Memory B cell (primary cell): ENCODE measurements at places on chromosomes 4 and X.

DNA sequence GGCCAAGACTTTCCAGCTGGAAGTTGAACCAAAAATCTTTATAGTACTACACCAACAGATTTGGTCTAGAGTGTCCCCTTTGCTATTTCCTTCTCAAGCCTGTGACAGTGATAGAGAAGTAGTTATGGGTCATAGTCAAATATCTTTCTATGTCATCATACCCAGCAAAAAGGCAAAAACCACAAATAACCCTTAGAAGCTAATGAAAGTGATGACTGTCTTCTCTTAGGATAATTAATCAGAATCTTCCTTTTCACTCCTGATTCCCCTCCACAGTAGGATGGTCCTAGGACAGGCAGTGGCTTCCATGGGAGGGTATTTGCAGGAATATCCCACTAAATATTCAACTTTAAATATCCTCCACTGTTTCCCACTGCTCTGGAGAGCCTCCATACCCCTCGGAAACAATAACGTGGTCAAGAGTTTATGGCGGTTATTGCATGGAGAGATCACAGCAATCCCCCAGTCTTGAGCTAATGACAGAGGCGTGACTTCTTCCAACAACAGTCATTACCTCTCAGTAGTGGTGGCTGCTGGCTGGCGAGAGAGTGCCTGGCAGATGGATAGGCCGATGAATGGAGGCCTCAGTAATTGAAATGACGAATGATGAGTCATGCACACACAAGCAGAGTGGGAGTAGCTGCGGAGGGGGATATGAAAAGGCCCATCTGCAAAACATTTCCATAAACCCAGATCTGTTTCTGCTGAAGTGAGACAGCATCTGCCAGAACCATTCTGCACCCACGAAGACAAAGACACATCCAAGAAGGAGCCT lies 154.9 kb downstream of the STK32B start:
- DNase-seq: no peak

DNA sequence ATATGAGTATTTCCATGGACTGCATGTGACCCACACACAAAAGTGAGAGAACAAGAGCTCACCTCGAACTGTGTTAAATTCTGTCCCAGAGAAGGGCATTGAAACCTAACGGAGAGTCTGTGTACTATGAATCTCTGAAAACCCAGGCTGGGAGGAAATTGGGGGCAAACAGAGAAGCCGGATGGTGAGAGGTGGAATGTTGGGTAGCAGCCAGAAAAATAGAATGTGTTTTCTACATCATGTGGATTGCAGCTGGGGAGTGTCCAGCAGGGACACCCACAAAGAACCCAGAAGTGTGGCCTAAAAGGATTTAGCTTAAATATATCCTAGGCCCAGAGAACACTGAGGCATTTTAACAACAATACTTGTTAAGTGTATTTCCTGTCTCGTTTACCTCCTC lies 38.6 kb downstream of the MND1 start:
- DNase-seq: no peak

GRCh38 chr4:119730671-119730950 lies 102.0 kb upstream of the PDE5A start:
- no peak for DNase-seq

GRCh38 chrX:24285082-24285481 lies 28.8 kb downstream of the SUPT20HL2 start:
- no peak for DNase-seq

- DNase-seq: no peak
Observed at GRCh38 chr4:74659576-74660411, 134.5 kb downstream of the BTC start.

- no peak for DNase-seq
Observed at GRCh38 chr4:171932238-171932637, 119.0 kb downstream of the GALNTL6 start.

GRCh38 chrX:43968359-43968781 lies 4.8 kb downstream of the NDP start:
- DNase-seq: no peak

GRCh38 chr4:134727696-134728095 lies 526.1 kb upstream of the PABPC4L start:
- DNase-seq: no peak

- DNase-seq: no peak
Observed at GRCh38 chr4:169248645-169249044, 22.1 kb downstream of the SH3RF1 start.

GRCh38 chr4:187606581-187606980 lies 389.0 kb upstream of the ZFP42 start:
- DNase-seq: no peak

GRCh38 chrX:8341814-8342590 lies 122.6 kb upstream of the VCX3B start:
- no peak for DNase-seq

- DNase-seq: peak; percentile 53
Observed at GRCh38 chr4:15457406-15458201, 12.1 kb upstream of the CC2D2A start.

GRCh38 chr4:176498617-176499256 lies 179.0 kb downstream of the SPCS3 start:
- DNase-seq: no peak

DNA sequence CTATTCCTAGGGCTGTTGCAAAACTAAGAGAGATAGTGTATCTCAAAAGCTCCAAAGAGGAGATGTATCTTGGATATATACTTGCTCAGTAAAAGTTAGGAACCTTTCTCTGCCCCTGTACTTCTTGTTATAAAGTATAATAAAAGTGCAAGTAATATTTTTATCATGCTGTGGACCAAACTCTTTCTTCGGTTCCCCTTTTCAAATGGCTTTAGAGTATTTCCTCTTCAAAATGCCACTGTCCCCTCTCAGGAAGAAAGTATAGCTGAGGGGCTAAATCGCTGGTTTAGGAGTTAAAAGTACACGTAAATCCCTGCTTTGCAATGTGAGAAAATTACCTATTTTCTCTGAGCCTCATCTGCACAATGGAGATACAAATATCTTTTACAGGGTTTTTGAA lies 169.1 kb upstream of the FTHL17 start:
- DNase-seq: no peak

DNA sequence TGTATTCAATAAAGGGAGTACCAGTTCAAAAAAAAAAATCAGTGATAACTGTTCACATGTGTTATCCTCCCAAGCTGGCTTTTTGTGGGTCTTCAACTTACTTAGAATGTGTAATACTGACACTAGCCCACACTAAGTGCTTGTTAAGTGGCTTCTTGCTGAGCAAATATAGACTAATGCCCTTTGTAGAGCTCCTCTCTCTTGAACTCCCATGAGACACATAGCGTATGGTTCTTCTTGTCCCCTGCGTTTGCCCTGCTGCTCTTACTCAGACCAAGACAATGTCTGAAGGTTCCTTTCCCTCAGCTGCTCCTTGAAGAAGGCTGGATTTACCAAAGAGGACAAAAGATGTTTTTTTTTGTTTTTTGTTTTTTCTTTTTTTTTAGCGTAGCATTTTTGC lies 110.9 kb downstream of the FRAS1 start:
- no peak for DNase-seq

GRCh38 chrX:83501530-83501929 lies 6.6 kb upstream of the POU3F4 start:
- no peak for DNase-seq

DNA sequence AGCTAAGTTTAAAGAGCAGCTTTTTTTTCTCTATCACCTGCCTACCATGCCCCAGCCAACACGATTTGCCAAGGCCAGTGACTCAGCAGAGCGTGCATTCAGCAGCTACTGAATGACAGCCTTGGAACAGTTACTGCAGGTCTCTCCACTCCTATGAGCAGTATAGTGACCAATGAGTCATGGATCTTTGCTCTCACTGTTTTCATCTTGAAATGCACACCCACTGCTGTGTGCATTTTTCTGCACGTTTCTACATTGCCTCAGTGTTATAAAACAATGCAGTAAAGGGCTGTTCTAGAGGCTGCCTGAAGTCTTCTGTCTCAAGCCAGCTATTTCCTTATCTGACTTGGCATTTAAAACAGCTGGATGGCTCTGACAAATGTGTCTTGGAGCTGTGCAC lies 66.0 kb upstream of the C4orf54 start:
- no peak for DNase-seq

DNA sequence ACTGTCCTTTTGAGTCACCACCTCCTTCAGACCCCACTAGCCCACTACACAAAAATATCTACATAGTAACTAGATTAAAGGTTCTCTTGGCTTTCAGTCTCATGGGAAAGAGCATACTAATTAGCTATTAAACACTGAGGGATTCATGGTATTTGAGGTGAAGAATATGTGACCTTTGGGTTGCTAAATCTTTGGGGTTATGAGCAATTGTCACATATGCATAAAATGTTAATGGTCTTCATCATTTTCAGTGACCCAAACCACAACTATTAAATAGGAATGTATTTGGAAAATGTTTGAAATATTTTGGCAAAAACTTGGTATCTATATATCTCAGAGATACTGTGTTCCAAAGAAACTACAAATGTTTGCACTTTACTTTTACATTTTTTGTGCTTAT lies 365.1 kb downstream of the MAGEB5 start:
- no peak for DNase-seq
